ENCODE measurements at places on chromosomes 2 and 18. TPM values are rescaled to one million over a fixed set of nuclear protein-coding genes. Genes with fewer than 3 reads are reported as not detected.
A peak's percentile ranks its signal among the peaks of the same experiment; 100 is the strongest.

The NUP35 gene
- 24.9 TPM for total RNA-seq

The ST8SIA3 gene
- not detected for total RNA-seq

The TMEM37 gene
- total RNA-seq: not detected

The TTN gene
- total RNA-seq: 7.0 TPM

The IL1A gene
- 0.23 TPM for total RNA-seq

The CMPK2 gene
- 81.3 TPM for total RNA-seq

The ADAM17 gene
- 20.0 TPM for total RNA-seq

The AGPS gene
- 58.5 TPM for total RNA-seq

The IL1RN gene
- 1.8 TPM for total RNA-seq

DNA sequence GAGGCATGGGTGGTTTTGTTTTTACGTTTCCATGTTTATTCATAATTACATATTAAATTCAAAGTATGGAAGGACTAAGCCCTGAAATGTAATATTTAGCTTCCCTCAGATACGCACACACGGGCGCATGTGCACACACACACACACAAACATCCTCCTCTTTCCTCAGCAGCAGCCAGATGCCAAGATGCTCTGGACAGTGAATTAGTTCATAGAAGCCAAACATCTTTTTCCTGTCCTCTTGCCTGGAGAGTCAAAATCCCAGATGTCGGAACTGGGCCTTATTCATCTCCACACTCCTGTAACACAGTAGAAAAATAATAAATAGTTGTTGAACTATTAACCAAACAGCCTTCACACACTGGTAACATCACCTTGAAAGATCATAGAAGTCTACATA lies 273.1 kb downstream of the SP3 start:
- no peak for DNase-seq

DNA sequence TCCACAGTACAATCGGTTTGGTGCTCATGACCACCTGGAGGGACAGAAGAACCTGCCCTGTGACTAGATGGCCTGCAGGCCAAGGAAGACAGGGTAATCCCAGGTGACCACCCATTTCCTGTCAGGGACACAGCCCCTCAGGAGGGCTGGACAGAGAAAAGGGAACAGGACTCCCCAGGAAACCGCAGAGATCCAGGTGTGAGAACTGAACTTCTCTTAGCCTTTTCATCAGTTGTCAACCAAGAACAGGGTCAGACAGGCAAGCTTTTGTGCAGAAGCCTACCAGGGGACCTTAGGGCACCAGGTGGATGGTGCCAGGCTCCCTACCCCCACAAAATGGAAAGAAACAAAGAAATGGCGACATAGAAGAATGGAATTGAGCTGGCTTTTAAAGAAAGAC lies 132.3 kb downstream of the HDAC4 start:
- peak; percentile 36 for DNase-seq

DNA sequence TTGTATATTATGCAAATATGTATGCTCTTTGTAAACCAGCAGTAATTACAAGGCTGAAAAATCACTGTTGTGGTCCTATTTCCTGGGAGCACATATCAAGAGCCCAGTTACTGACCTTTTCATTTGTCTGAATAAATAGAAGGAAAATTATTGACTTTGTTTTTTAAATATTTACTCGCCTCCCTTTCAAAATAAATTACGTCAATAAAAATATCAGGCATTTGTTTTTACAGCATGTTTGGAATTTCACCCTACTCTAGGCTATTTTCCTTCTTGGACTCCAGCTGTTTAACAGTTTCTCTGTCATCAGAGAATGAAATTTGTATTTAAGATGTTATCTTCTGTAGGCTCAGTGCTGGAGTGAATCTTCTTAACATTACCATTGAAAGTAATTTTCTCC lies 59.9 kb upstream of the LRATD1 start:
- DNase-seq: no peak

DNA sequence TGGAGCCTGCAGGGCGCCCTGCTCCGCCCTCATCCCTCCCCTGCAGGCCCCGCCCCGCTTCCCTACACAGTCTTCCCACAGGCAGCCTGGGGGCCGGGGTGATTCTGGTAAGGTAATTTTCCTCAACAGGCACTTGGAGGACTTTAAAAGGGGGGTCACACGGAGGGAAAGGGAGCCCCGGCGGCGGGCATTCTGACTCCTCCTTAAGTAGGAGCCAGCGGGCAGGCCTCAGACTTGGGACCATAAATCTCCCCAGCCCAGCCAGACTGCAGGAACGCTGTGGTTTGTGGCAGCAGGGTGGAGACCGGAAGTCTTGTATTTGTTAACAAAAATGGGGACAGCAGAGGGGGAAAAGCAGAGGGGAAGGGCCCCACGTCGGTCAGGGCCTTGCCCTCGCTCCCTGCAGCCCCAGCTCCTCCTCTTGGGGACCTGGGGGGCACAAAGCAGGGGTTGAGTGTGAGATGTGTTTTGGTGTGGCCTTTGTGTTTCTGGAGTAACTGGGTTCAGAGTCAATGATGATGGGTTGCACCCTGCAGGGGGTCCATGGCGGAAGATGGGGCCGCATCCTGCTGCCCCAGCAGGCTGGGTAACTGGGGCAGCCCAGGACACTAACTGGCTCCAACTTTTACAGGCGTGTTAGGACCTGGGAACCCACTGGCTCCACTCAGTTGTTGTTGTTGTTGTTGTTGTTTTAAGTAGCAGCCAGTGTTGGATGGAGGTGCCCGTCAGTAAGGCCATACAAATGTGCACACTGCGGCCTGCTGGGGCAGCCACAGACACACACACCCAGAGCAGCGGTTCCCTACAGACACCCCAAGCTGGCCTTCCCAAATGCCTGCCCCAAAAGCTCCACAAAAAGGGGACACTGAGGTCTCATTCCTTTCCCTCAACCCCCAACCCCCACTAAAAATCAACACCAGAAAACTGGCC lies 27.7 kb downstream of the SMAD7 start:
- no peak for DNase-seq

GRCh38 chr2:142965443-142965842 lies 88.0 kb downstream of the KYNU start:
- DNase-seq: no peak

DNA sequence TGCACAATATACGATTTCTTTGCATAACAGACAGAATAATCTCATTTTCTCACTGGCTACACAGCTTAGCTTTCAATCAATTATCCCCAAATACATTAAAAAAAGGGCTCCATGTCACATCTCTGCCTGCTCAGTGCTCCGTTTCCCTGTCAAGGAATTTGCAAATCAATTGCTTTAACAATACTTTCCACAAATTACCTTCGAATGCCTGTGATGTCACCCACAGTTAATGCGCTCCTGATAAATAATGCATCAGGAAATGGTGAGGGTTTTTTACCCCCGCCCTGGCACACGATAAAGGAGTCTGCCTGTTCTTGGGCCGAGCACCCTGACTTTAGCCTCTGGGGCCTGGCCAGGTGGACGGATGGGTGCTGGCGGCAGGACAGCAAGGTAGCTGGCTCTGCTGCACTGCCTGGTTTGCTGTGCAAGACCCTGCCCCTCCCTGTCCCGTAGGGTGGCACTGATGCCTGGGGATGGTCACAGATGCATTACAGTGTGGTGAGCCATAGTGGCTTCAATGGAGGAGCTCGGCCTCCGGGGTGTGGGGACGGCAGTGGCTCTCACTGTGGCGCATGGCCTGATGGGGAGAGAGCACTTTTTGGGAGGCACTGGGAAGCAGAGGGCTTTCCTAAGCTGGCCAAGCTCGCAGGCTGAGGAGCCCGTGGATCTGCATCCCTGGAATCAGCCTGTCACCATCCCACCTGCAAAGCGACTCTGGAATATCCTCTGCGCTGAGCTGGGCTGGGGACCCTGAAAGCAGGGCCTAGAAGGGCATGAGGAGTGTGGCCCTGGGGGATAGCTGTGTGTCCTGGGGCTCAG lies 88.3 kb upstream of the HS6ST1 start:
- peak; percentile 31 for DNase-seq

- no peak for DNase-seq
Observed at GRCh38 chr2:96841701-96842495, 1.9 kb downstream of the ANKRD23 start.

GRCh38 chr2:185219981-185220380 lies 518.6 kb upstream of the FSIP2 start:
- no peak for DNase-seq

DNA sequence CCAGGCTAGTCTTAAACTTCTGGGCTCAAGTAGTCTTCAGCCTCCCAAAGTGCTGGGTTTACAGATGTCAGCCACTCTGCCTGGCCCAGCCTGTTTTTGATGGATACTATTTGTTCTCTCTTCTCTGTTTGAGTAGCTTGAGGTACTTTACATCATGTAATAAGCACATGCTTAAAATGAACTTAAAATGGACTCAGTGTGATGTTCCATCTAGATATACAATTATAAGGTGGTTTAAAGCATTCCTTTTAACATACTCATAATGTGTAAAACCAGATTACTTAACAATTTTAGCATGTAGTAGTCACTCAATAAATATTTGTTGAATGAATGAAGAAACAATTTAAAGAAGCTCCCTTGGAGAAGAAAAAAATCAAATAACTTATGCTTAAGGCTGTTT lies 9.6 kb downstream of the PTPRM start:
- no peak for DNase-seq

DNA sequence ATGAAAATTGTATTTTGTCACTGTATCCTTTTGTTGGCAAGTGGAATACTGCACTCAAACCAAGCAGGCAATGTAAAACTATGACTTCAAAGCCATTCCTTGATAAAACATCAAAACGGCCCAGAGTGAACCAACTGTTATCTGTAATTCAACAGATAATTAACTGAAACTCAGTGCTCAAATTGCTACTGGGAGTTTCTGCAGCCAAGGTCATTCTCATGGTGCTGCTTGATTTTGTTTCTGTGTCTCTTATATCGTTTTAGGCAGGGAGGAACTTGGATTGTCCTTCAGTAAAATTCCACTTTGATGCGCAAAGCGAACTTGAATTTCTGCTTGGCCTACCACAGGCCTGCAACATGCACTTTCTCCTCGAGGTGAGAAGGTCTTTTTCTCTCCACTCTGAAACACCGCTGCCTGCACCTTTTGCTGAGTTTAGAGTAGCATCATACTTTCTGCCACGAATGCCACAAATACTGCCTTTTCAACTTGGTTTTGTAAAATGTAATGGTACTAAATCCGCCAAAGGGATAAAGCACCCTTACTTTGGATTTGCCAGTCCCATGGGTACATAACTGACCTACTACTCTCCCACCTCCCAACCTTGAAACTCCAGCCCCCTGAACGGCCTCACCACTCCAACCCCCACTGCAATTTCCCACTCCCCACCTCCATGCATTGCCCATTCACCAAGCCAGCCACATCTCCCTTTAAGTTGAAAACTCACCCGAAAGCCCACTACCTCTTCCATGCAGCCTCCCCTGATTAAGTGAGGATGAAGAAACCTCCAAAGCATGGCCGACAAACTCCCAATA lies 204.7 kb downstream of the TGIF1 start:
- no peak for DNase-seq

GRCh38 chr18:45069546-45069945 lies 388.9 kb downstream of the SETBP1 start:
- DNase-seq: no peak

DNA sequence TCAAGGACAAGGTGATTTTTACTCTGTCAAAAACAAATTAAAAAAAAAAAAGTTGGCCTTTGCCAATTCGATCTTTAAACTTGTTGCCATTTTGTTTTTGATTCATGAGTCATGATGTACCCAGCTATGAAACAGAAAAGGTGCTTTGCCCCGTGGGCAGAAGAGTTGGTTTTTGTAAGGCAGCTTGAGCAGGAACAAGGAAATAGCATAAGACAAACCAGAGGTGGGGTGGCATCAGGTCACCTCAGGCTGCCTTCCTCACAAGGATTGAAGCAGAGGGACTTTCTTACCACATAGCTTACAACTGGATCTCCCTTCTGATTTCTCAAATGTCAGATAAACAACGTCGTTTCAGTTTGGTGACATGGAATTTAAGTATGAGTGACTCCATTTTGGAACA lies 123.8 kb downstream of the ARL4C start:
- DNase-seq: no peak

DNA sequence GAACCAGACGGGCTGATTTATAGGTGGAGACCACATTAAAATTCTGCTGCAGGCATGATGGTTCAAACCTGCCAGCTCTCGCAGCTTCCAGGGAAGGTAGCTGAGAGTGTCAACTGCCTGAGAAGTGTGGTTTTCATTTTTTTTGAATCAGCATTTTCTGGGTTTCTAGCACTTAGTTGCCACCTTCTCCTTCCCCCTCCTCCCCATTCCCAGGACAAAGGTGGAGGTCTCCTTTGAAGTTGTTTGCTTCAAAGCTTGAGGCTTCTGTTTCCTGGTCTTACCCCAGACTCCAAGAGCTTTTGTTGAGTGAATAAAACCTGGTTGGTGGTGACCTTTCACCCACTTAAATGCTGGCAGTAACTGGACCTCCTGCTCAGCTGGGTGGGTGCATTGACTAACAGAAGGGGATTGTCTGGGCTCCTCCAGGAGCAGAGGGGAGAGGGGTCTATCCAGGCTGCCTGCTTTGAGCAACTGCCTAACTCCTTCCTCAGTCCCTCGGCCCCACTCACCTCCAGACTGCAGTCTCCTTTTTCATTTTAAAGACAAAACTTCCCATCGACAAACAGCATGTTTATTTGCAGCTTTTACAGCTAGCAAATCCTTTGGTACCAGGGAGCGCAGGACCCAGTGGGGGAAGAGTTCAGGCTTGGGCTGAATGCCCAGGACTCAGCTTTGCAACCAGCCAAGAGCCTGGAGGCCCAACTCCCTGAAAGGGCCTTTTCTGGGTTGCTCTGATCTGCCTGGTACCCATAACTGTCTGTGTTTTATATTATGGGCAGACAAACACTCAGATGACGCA lies 3.5 kb downstream of the RHOB start:
- DNase-seq: no peak

DNA sequence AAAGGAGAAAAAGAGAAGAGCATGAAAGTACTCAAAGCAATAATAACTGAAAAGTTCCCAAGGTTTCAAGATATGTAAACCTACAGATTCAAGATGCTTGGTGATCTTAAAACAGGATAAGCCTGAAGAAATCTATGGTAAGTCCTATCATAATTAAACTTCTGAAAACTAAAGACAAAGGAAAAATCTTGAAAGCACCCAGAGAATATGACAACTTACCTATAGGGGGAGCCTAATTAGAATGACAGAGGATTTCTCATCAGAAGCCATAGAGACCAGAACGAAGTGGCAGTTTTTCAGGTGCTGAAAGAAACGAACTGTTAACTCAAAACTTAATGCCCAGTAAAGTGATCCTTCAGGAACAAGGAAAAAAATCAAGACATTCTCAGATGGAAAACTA lies 59.7 kb downstream of the XDH start:
- DNase-seq: no peak

- peak; percentile 22 for DNase-seq
Observed at GRCh38 chr2:238942726-238943300, 94.9 kb downstream of the TWIST2 start.

- no peak for DNase-seq
Observed at GRCh38 chr2:235937936-235938335, 230.2 kb downstream of the GBX2 start.

GRCh38 chr2:50863218-50863617 lies 168.7 kb downstream of the NRXN1 start:
- no peak for DNase-seq

DNA sequence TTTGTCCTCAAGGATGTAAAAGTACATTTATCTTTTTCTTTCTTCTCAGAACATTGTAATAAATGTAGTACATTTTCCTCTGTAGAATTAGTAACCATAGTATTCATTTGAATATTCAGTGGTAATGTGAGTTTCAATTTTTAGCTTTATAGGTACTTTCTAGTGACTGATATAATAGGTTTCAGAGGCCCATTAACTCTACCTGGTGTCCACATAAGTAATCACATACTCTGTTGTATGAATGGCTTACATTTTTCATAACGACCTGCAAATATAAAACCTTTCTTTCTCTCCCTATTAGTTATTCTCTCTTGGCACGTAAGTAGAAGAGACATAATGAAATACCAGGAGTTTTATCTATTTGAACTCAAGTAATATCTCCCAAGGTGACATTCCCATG lies 1017.6 kb downstream of the DPP10 start:
- DNase-seq: no peak

GRCh38 chr18:50886929-50887328 lies 8.0 kb downstream of the ME2 start:
- no peak for DNase-seq
